Mucosa of gallbladder (tissue), 1 donor: ENCODE measurements at places on chromosomes 4 and X. TPM values are rescaled to one million over a fixed set of nuclear protein-coding genes. Genes with fewer than 3 reads are reported as not detected.

Gene SMIM31
- total RNA-seq = 21.8 TPM

Gene C4orf50
- 0.06 TPM for total RNA-seq

Gene PHKA1
- total RNA-seq = 9.6 TPM

Gene SLC49A3
- 13.9 TPM for total RNA-seq

Gene BMX
- total RNA-seq = 3.7 TPM

Gene FSTL5
- total RNA-seq = 0.03 TPM

Gene TMEM128
- 15.9 TPM for total RNA-seq

Gene PLXNB3
- total RNA-seq = 65.3 TPM

Gene AMBN
- not detected for total RNA-seq

Gene MYOZ2
- total RNA-seq = 0.32 TPM

Gene CT47A7
- not detected for total RNA-seq

Gene IL1RAPL1
- total RNA-seq = 0.29 TPM

Gene UGT2B15
- total RNA-seq = 826 TPM

Gene CCSER1
- total RNA-seq = 5.4 TPM

Gene LRRC66
- 1.9 TPM for total RNA-seq

Gene TIMM8A
- 6.6 TPM for total RNA-seq

Gene COX7B2
- total RNA-seq = not detected

Gene TNIP3
- 0.32 TPM for total RNA-seq

Gene GAGE12F
- total RNA-seq = 0.86 TPM

Gene TLL1
- total RNA-seq = 1.2 TPM

Gene COL4A6
- 109 TPM for total RNA-seq

Gene NONO
- total RNA-seq = 323 TPM

Gene MAGEA9B
- total RNA-seq = not detected

Gene MAGEA4
- not detected for total RNA-seq
